ENCODE measurements at places on chromosomes 6 and 20.

- no peak for DNase-seq
Observed at GRCh38 chr6:43983191-43983590, 144.1 kb downstream of the MRPL14 start.

DNA sequence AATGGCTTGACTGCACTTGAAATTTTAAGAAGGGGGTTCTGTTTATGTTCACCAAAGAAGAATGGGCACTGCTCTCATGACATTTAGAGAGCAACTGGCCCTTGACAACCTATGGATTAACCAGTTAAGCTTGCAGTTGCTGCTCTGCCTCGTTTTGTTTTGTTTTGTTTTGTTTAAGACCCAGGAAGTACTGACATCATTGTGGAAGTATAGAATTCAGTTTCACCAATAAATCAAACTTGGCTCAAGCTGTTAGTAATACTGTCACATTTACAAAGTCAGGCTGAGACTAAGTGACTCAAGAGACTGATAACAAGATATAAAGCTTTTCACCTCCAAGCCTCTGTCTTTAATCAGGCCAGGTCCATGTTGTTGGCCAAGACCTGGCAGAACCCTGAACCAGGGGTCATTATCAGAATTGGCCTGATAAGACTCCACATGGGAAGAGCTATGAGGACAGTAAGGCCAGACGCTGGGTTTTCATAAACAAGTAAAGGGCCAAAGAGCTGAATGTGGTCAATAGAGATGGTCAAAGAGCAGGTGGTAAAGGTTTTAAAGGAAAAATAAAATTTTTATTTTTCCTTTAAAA is 99.4 kb upstream of the VGLL2 start:
- DNase-seq = no peak

GRCh38 chr6:138988469-138988834 is 399 bp upstream of the REPS1 start:
- no peak for DNase-seq

DNA sequence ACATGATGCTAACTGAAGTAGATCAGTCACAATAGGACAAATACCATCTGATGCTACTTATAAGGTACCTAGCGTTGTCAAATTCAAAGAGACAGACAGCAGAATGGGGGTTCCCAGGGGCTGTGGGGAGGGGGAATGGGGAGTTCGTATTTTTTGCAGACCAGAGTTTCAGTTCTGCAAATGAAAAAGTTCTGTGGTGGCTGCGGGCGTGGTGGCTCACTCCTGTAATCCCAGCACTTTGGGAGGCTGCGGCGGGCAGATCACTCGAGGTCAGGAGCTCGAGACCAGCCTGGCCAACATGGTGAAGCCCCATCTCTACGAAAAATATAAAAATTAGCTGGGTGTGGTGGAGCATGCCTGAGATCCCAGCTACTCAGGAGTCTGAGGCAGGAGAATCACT is 68.1 kb downstream of the SLC22A23 start:
- no peak for DNase-seq

DNA sequence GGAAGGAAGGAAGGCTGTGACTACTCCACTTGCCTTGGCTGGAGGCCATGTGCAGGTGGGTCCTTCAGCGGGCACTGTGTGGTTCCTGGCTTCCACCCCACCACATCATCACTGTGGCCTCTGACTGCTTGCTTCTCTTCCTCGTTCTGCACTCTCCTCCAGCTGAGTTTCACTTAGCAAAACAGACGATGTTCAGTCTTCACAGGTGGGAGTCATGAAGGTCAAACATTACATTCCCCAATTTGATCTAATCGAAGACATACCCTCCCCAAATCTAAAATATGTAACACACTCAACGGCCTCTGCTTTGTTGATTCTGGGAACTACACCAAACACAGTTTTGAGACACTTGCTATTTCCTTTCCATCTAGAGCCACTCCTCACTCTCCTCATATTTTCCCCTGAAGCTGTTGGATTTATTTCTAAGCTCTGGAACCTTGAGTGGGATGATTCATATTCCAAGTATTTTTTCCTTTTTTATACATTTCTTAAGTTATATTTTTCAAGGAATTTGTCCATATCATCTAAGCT is 132.5 kb upstream of the FOXA2 start:
- DNase-seq = peak; percentile 9

- no peak for DNase-seq
Observed at GRCh38 chr6:88882536-88882935, 80.9 kb downstream of the RNGTT start.

DNA sequence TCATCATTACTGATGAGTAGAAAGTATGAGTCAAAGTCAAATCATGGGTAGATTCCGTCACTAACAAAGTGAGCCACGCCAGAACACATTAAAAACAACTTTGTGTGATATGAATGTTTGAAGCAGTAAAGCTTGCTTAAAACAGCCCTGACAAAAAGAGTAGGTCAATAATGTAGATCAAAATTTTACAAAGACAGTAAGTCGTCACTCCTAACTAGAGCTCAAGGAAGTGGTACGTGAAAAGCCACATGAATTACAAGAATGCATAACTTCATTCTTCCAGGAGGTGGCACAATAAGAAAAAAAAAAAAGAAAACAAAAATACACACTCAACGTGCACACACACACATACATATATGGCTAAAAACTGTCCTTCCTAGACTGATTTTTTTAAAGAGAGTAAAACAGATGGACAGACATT is 69.9 kb downstream of the HACE1 start:
- DNase-seq = peak; percentile 28

- no peak for DNase-seq
Observed at GRCh38 chr6:36953931-36954261, 642 bp upstream of the PI16 start.

- no peak for DNase-seq
Observed at GRCh38 chr6:82123632-82124031, 123.9 kb downstream of the IBTK start.

- no peak for DNase-seq
Observed at GRCh38 chr6:15304337-15305042, 58.6 kb downstream of the JARID2 start.

GRCh38 chr6:32190911-32191677 is 1.1 kb upstream of the PBX2 start:
- no peak for DNase-seq

All from suppressor macrophage (primary cell).